ENCODE measurements at places on chromosomes 3 and 15.
A peak's percentile ranks its signal among the peaks of the same experiment; 100 is the strongest.

DNA sequence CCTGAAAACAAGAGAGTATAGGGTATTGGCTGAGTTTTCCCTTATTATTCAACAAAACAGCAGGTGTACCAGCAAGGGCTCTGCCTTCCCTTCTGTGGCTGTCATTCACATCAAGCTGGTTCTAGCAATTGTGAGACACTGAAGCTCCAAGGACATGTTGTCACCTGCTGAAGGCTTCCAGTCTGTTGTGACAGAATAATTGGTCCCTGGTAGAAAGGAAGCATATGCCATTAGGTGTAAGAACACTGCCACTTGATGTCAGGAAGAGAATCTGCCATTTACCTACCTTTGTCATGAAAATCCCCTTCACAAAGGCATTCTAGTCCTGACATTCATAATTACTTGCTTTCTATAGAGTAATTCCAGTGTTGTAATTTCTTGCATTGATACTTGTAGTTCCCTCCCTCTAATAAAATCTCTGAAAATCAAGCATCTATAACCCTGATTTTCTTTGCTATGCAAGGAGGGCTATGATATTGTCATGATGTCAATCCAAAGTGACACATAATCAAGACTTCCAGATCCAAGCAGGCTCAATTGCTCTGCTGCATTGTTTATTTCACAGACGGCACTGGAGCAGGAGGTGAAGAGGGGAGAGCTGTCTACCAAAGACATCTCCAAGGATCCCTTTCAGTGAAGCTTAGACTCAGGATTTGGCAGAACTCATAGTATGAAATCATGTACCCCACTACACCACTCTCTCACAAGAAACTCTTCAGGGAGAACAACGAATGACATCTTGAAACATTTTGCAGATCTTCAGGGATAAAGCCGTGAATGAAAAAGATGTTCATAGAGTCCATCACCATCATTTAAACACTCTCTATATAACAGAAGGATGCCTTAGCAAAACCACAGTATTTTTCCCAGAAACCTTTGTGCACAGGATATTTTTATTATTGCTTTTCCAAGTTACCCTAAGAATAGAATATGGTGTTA, 425.3 kb downstream of the RBMS3 start:
- peak; percentile 2 for DNase-seq

DNA sequence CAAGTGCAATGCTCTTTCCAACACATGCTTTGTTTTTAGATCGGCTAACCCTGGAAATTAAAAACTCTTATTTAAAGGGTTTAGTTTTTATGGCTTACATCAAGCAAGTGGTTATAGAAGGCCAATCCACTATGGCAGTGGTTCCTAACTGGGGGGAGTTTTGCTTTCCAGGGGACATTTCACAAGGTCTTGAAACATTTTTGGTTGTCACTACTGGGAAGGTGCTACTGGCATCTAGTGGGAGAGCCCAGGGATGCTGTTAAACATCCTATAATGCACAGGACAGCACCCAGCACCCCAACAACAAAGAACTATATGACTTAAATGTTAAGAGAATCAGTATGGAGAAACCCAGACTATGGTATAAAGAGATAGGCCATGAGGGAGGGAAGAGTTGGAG, 439.0 kb downstream of the NTRK3 start:
- DNase-seq = no peak

GRCh38 chr15:56251315-56252095, 7.8 kb upstream of the RFX7 start:
- DNase-seq = no peak

- no peak for DNase-seq
Measured at GRCh38 chr3:60434323-60434722, 816.9 kb downstream of the FHIT start.

- no peak for DNase-seq
Measured at GRCh38 chr3:13598201-13598600, 49.3 kb downstream of the FBLN2 start.

DNA sequence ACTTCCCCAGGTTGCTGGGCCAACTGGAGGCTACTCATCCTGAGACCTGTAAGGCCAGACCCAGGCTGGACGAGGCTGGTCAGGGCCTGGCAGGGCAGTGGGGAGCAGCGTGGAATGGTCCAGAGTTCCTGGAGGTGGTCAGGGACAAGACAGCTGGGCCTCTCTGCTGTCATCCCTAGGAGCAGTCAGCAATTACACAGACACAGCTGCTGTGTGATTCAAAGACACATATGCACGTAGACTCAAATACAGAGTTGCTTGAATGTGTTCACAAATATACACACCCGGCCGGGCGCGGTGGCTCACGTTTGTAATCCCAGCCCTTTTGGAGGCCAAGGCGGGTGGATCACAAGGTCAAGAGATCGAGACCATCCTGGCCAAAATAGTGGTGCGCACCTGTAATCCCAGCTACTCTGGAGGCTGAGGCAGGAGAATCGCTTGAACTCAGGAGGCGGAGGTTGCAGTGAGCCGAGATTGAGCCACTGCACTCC, 1.5 kb upstream of the CD276 start:
- DNase-seq = no peak

DNA sequence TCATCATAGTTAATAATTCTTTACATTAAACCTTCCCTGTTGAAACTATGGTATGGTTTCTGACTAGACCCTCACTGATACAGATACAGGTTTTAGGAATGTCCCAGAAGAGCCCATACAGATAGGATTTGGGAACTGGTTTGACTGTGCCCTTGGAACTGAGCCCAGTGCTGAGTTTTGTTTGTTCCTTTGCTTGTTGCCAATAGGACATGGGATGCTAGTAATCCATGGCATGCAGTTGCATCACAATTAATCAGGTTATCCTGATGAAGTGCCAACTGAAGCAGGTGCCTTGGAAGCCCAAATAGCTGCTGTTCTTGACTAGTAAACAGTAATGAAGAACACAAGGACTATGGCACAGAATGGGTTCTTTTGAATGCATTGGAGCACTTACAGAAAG, 230.6 kb downstream of the NEK10 start:
- no peak for DNase-seq

- no peak for DNase-seq
Measured at GRCh38 chr3:57444469-57444868, 99.7 kb downstream of the DNAH12 start.

GRCh38 chr3:184944241-184944640, 132.3 kb downstream of the VPS8 start:
- DNase-seq = peak; percentile 56

DNA sequence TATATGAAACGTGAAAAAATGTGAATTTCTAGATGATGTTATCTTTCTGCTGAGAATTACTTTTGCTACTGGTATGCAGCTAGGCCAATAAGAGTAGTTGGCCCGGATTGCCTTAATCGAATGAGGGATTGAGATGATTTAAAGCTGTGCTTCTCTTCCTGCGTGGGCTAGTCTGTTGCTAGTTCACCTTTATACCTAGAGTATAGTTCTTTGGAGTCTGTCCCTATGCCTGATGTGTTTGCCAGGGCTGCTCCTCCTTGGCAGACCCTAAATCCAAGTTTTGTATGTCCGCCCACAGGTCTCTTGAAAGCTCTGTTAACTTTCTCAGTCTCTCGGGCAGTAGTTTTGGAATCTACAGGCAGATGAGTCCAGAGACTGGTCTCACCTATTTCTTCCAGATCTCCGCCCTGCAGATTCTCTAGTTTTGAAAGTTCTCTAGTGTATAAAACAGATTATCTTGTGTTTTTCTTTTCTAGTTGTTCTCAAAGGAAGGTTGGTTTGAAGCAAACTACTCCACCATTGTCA, 64.9 kb downstream of the MEF2A start:
- DNase-seq = no peak

- no peak for DNase-seq
Measured at GRCh38 chr3:71305231-71306206, 278.0 kb downstream of the FOXP1 start.

DNA sequence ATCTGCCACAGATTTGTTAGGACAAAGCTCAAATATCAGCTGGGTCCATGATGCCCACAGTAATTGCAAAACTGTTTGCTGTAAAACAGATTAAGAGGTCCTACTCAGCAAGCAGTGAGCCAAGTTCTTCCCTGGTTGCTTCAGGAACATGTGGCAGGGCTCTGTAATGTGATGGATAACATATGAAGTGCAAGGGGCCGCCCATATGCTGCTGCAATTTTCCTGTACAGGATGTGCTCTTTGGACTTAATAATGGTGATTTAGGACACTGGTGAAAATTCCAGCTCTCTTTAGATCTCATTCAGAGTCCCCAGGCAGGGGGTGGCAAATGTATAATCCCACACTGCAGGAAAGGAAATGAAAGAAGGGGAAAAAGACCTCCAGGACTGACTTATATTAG, 289.4 kb downstream of the LSAMP start:
- peak; percentile 86 for DNase-seq

DNA sequence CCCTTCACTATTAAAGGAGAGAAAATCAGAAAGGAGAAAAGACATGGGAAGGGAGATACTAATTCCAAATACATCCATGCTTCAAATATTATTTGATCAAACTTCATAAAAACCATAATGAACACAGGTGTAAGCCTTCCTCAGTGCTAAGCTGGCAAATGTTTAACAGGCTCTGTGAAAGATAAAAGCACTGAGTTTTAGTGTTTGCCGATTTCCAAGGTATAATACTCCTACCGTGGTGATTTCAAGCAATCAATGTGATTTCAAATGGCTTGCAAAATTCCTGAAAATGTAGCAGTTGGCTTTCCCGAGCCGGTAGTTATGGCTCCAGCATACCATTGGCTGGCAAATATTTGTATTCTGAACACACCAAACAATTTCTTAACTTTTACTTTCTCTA, 732.3 kb upstream of the GOLIM4 start:
- no peak for DNase-seq

- DNase-seq = no peak
Measured at GRCh38 chr3:193869221-193870201, 266.4 kb upstream of the HES1 start.

- no peak for DNase-seq
Measured at GRCh38 chr3:59085976-59086375, 36.2 kb upstream of the CFAP20DC start.

- DNase-seq = no peak
Measured at GRCh38 chr3:177744873-177745606, 547.8 kb upstream of the TBL1XR1 start.

DNA sequence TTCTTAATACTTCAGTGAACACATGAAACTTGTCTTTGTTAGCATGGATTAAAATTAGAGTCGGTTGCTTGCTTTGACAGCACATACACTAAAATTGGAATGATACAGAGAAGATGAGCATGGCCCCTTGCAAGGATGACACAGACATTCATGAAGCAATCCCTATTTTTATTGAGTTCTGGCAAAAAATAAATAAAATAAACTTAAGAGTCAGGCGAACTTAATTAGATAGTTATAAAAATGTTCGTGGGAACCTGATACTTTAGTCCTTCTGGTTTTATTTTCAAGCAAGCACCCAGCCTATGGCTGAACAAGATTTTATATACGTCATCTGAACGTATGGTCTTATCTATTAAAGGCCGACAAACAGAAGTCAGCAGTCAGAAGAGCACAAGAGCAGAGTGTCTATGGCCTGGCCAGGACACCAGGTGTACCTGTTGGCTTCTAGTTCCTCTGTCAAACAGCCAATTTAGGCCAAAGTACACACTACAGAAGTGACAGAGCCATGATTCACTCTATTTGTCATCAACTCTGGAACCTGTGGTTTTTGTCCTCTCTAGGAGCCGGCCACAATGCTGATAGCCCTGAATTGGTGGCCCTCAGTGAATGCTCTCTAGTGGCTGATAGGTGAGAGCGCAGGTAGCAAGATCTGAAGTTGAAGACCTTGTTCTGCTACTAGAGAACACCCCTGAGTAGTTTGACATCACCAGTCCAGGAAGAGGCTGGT, 64.3 kb downstream of the LEO1 start:
- DNase-seq = no peak

- DNase-seq = no peak
Measured at GRCh38 chr3:62183969-62184368, 189.4 kb downstream of the FEZF2 start.

DNA sequence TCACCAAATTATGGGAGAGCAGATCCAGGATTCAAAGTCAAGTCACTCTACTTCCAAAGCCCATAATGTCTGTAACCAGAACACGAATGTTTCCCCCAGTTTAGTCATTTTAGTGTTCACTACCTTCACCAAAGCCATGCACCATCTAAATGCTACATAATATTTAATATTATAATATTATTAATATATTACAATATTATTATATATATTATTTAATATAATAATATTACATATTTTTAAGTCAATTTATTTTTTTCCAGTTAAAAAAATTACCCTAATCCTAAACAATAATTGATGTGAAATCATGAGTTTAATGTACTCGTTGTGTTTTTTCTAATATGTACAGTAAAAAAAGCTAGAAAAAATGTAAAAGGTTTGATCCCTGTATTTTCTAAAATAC, 276.6 kb upstream of the TBL1XR1 start:
- DNase-seq = no peak

DNA sequence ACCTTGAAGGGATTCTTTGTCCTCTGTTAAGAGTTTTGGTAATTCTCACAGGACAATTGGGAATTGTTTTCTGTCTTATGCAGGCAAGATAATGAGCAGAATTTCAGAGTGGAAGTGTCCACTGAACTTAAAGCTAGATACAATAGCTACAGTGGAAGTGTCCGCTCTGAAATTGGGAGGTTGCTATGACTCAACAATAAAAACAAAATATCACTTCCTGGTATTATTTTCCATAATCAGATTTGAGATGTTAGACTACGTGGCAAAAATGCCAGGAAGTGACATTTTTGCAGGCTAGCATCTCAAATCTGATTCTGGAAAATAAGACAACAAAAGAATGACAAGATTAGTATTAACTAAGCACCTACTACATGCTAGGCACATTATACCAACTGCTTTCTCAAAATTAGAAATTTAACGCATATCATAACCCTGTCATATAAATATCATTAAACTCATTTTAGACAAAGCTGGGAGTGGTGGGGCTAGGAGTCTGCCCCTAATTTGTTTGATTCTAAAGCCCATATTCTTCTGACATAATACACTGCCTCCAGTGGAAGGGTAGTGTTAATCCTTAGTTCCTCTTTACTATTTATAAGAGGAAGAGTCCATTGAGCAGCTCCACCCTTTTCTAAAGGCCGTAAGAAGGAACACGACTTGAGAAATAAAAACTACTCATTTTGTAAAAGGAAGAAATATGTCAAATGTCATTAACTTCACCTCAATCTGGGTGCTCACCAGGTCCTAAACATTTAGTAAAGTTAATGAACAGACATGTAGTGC, 266.9 kb upstream of the STT3B start:
- DNase-seq = no peak

- DNase-seq = no peak
Measured at GRCh38 chr3:185753354-185753753, 71.5 kb downstream of the IGF2BP2 start.

DNA sequence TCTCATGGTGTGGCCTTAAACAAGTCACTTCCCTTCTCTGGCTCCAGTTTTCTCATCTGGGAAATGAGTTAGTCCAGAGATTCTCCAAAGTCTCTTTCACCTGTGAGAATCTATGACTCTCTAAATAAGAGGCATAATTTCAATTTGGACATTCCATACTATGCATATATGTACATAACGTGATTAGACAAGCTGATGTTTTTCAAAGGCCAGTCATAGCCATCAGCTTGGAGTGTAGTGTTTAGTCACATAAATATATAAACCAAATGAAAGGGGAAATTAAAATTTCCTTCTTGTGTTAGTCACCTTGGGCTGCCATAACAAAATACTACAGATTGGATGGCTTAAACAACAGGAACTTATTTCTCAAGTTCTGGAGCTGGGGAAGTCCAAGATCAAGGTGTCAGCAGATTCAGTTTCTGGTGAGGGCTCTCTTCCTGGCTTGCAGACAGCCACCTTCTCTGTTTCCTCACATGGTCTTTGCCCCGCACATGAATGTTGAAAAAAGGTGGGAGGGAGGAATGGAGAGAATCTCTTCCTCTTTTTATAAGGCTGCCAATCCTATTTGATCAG, 19.4 kb downstream of the TMEM41A start:
- no peak for DNase-seq

- DNase-seq = no peak
Measured at GRCh38 chr3:30890907-30891306, 3.6 kb downstream of the GADL1 start.
